Activated CD8-positive, alpha-beta memory T cell treated with anti-CD3 and anti-CD28 coated beads, Interleukin-2, amount 50 U/mL, for 48 hours (primary cell): ENCODE measurements at places on chromosomes 5 and 9.

- no peak for DNase-seq
Observed at GRCh38 chr9:16729651-16730050, 140.8 kb downstream of the BNC2 start.

- no peak for DNase-seq
Observed at GRCh38 chr9:128565578-128565977, 13.2 kb downstream of the SPTAN1 start.

DNA sequence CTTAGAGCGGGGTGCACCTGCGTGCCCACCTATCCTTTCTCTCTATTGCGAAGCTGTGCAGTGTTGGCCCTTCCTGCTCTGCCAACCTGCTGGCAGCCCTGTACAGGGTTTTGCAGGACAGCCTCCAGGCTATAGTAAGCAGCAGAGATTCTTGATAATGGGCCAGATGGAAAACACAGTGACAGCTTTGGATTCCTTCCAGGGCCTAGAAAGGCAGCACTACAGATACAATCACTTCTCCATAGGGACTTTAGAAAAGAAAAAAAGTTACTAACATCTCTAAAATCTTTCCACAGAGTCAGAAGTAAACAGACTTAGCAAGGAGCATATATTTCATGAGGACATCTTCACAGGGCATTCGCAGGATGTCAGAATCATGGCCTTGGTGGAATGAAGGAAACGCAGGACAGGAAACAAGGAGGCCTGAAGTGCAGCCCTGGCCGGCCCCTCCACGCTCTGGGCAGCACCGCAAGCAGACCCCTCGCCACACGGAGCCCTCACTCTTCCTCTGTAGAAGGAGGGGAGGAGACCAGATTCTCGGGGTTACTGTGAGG, 172.1 kb upstream of the GAS1 start:
- DNase-seq = no peak

- DNase-seq = no peak
Observed at GRCh38 chr5:87195104-87195591, 72.5 kb upstream of the RASA1 start.

DNA sequence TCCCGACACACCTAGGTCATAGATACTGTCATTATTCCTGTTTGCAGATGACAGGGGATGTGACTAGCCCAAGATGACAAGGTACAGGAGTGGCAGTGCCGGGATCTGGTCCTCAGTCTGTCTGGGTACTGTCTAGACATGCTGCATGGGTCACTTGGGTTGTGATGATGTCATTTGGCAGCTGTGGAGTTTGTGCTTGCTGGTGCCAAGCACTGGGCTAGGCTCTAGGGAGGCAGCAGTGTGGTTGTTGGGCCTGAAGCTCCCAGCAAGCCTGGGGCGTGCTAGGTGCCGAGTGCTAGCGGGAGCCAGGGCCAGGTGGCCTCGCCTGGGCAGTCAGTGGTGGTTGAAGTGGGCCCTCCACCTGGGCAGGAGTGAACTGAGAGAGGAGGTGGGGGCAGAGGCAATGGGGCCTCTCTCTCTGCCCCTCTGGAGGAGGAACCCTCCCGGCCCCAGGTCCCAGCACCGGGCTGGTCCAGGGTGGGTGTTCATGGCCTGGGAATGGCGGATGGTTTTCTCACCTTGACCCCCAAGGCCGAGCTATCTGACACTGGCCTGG, 8.8 kb upstream of the ASB6 start:
- no peak for DNase-seq

- DNase-seq = peak; percentile 65
Observed at GRCh38 chr9:89480825-89481537, 16.9 kb downstream of the SEMA4D start.

GRCh38 chr9:136921307-136921706, 23.2 kb downstream of the FBXW5 start:
- no peak for DNase-seq

DNA sequence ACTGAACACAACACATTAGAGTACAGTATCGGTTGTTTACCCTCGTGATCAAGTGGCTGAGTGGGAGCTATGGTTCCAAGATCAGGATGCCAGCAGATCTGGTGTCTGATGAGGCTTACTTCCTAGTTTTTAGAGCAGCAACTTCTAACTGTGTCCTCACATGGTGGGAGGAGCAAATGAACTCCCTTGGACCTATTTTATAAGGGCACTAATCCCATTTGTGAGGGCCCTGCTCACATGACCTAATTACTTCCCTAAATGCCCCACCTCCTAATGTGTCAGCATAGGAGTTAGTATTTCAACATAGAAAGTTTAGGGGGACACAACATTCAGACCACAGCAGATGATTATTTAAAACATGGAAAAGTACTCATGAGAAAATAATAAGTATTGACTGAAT, 111.8 kb downstream of the GCNT1 start:
- DNase-seq = no peak

GRCh38 chr5:64615895-64616294, 74.4 kb upstream of the SHISAL2B start:
- DNase-seq = no peak

- DNase-seq = no peak
Observed at GRCh38 chr9:115989831-115990230, 163.8 kb upstream of the PAPPA start.

GRCh38 chr5:38291355-38291754, 33.0 kb downstream of the EGFLAM start:
- no peak for DNase-seq

DNA sequence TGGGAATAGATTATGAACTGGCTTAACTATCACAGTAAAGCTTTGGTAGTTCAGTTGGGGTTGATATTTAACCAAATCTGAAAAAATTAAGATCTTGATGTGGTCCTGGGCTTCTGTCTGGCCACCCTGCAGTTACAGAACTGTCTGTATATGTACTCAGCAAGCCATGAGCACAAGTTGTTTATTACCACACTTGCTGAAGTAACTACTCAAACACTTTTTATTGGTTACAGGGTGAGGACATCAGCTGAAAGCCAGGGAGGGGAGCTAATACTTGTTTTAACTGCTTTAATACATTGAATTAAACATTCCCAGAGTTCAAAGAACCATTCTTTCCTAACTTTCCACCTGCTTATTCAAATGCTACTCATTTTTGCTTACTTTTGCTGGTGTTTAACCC, 29.4 kb upstream of the KCNN2 start:
- DNase-seq = no peak

DNA sequence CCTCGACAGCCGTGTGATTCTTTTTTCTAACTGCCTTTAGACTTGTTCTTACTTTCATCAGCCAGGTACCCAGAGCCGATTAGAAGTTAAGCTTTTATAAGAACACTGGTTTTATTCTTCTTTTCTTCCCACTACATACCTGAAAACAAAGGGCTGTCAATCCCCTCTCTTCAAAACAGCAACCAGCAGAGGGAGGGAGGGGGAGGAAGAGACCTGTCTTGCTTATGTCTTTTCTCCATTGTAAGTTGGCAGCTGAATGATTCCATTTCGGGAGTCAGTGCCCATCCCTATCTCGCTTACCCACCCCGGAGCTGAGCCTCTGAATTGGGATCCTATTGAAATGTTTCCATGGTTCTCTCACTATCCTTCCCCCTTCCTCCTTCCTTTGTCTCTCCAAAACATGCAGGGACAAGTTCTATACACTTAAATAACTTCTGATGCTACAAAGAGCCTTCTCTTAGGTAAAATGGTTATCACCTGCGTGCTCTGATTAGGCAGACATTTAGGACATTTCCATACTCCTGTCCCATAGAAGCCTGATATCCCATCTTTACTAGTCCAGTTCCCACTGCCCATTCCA, 83.9 kb upstream of the WWC1 start:
- DNase-seq = no peak

DNA sequence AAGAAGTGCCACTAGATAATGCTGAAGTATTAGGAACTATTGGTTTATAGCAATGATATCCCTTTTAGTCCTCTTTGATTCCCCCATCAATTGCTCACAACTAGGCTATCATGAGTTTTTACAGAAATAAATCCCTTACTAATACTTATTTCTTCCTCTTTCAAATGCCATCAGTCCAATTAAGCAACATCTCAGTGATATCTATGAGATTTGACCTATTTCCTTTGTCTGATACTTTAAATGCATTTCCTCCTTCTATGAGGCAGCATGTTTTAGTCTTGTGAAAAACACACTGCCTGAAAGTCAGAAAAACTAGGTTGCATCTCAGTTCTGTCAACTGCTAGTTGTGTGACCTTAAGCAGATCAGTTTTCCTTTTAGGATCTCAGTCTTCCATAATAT, 101.6 kb downstream of the FBXW11 start:
- no peak for DNase-seq

GRCh38 chr5:9456435-9457042, 89.3 kb downstream of the SEMA5A start:
- no peak for DNase-seq
